ENCODE measurements at places on chromosomes 13 and 19.

GRCh38 chr19:991174-991931, 7.2 kb downstream of the WDR18 start:
- peak; percentile 74 for DNase-seq

DNA sequence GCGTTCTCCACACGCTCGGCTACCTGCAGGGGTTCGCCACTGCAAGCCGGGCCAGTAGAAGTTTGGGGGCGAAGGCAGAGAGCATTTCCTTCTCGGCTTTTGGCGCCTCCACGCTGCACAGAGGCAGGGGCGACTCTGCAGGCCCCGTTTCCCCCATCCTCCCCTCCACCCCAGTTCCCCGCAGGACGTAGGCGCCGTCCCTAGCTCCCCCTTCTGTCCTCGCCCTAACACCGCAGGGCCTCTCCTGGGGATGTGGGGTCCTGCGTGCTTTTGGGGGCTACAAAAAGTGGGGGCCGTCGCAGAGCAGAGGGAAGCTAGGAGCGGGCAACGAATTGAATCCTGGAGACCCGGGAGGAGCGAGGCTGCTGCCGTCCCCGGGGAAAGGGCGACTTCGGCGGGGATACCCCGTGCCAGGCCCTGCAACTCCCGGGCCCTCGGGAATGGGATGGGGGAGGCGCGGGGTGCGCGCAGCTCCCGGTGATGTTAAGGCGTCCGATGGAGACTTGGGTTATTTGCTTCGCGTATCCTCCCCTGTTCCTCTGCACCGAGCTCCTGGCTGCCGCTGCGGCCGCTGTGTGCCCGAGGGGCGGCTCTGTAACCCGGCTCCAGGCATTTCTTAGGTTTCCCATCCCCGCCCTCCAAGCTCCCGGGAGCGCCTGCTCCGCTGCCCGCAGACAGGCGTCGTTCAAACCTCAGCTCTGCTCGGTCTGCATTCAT, 255.9 kb upstream of the SOX21 start:
- DNase-seq = peak; percentile 34

GRCh38 chr13:59906413-59907049, 257.2 kb downstream of the DIAPH3 start:
- DNase-seq = peak; percentile 60

DNA sequence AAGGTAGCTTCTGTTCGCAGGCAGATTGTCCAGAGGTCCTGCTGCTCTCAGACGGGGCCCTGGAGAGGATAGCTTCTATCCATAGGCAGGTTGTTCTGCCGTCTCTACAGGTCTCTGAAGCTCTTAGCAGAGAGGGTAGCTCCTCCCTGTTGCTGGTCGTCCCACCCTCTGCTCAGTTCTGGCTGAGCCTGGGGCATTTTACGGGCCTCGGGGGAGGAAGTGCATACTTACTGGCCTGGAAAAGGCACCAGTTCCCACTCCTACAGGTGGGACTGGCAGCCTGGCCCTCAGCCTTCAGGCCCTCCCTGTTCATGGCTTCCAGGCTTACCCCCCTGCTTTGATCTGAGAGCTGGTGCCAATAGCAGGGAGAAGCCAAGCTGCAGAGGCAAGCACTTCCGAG, 42.3 kb downstream of the USPL1 start:
- no peak for DNase-seq

DNA sequence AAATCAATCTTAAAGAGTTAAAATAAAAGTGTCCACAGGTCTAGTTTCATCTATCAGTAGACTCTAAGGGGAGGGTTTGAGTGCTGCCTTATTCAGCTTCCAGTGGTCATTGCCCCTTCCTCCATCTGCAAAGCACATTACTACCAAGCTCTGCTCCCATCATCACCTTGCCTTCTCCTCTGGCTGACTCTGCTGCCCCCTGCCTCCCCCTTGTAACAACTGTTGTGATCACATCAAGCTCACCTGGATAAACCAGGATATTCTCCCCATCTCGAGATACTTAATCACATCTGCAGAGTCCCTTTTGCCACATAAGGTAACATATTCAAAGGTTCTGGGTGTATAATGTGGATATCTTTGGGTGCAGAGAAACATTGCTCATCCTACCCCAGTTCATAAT, 43.3 kb upstream of the GPC6 start:
- DNase-seq = no peak
